ENCODE measurements at places on chromosomes 3 and 15.
A peak's percentile ranks its signal among the peaks of the same experiment; 100 is the strongest.

GRCh38 chr15:32857732-32858131, 139.9 kb downstream of the GREM1 start:
- no peak for DNase-seq

GRCh38 chr3:129597087-129597999, 9.1 kb downstream of the PLXND1 start:
- no peak for DNase-seq

DNA sequence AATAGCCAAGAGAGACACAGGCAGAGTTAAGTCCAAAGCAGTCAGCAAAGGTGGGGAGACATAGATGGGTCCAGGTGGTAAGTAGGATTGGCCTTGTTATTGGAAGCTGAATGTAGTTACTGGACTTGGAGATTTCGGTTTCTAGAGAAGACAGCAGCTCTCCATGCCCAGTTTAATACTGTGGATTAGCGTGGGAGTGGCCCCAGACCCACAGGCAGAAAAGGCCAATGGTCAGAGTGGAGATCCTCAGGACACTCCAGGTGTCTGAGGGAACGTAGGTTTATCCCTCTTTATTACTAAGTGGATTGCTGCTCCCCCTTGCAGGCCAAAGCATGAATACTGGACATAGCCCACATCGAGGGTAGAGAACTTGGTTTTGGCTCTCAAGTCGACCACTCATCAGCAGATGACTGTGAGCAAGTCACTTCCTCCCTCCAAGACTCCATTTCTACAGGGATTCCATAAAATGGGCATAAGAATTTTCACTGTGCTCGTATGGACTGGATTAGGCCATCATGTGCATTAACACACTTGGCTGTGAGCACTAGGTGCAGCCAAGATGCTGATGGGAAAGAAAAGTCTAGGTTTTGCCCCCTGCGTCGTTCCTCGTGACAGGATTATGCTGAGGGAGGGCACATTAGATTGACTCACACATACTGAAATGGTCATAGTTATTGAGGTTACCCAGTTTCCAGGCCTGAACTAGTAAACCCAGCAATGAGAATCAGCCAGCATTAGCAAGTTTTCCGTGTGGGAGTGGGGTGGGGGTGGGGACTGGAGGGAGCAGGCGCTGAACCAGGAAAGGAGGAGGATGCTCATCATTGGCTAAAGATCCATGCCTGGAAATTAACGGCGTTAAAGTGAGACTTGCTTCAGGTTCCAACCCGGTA, 225.2 kb upstream of the TPRG1 start:
- no peak for DNase-seq

DNA sequence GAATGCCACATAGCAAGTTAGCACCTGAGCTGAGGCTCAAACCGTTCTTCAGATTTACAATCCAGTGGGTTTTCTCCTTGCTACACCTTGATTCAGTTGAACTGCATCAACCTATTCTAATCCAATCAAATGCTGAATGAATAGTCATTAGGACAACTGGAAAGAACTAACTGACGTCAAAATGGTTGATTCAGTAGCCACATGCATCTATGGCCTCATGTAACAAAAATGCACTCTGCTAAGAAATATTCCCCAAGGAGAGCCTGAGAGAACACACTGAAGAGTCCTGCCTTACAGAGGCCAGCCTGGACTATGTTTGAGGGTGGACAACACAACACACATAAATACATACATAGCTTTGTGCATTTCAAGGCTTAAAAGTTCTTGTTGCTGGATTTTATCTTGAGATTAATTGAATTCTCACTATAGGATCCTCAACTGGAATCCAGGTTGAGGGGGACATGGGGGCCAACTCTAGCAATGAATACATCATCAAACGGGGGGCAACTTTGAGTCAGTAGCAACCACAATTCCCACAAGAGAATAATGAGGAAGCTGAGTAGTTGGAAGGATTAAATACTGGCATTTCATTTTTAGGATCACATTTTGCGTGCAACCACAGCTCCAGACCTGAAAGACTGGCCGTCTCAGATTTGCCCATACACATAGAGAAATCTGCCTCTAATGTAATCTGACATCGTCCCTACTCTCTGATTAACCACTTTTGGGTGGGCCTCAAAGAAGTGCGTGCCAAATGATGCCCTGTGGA, 280.2 kb upstream of the ICE2 start:
- no peak for DNase-seq

GRCh38 chr3:27723815-27724458, 1.8 kb upstream of the EOMES start:
- no peak for DNase-seq

GRCh38 chr15:62940755-62941361, 101.7 kb upstream of the TPM1 start:
- DNase-seq = peak; percentile 13

- DNase-seq = no peak
Measured at GRCh38 chr3:61134532-61134931, 116.7 kb downstream of the FHIT start.

DNA sequence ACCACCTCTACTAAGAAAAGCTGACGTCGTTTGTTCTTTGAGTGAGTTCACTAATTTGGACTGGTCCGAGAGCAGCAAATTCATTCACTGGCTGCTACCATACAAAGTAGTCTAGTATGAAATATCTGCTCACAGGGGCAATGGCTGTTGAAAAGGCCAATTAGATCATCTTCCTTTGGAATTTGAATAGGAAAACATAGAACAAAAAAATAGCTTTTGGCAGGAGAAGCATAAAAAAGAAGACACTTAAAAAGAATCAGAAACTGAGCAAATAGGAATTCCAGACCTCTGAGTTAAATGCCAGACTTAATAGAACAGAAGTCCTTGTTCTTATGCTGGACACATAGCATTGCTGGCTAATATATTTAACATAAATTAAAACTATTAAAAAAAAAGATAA, 159.3 kb downstream of the IL1RAP start:
- DNase-seq = no peak

GRCh38 chr3:52174896-52175295, 20.7 kb upstream of the POC1A start:
- DNase-seq = no peak

DNA sequence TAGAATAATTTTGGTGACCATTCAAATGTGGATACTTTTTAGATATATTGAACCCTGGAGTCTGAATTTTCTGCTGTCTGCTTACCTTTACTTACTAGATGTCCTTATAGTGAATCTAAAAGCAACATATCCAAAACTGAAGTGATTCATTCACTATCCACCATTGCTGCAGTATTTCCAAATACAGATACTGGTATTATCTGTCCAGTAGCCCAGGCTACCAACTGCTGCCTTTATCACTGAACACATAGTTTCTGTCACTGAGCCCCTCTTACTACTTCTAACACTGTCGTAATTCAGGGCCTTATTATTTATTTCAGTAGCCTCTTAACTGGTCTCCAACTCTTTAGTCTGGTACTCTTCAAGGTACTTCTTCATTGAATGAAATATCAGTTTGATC, 49.2 kb downstream of the SLMAP start:
- DNase-seq = no peak

DNA sequence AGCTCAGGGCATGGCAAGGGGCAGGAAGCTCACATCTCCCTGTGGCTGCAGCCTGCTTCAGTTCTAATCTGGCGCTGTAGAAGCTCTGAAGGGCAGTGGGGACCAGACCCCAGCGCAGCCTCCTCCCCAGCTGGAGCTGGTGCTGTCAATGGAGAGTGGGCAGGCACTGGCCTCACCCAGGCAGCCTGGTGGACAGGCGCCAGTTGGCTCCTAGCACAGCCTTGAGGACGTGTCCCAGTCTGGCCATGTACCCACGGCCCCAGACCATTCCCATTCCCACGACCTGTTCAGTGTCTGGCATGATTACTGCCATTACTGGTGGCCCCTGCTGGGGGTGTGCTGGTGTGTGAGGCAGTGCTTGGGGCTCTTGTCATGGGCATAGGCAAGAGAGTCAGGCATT, 16.3 kb downstream of the TYRO3 start:
- DNase-seq = no peak

GRCh38 chr3:159775372-159775961, 213.2 kb upstream of the IL12A start:
- peak; percentile 24 for DNase-seq

GRCh38 chr3:194664857-194665256, 7.1 kb downstream of the LSG1 start:
- DNase-seq = no peak

DNA sequence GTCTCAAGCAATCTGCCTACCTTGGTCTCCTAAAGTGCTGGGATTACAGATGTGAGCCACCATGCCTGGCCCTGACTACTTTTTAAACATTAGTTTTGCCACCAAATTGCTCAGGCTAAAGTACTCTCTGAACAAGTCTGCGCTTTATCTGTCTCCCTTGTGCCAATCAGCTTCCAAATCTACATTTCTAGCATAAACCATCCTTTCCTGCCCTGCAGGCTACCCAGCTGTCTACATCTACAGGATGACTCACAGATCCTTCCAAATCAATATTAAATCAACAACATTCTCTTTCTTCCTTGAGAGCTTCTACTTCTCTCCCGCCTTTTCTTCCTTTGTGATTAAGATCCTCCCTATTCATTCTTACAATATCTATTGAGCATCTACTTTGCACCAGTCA, 16.0 kb upstream of the ATOSA start:
- DNase-seq = no peak

DNA sequence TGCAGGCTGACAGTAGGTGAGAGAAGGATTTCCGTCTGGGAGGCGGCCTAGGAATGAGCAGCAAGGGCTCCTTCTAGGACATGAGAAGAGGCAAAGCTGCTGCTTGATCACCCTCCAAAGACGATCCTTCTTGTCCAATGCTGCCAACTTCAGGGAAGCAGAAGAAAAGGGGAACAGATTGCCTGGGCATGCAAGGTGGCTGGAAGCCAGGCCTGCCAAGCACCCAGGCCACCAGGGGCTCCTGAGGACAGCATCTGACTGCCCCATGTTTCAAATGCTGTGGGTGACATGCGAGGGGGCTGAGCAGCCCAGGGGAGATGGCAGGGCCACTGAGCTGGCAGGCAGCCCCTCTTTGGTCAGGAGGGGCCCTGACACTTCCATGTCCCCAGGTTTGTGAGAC, 3.3 kb upstream of the GRIP2 start:
- DNase-seq = no peak

- no peak for DNase-seq
Measured at GRCh38 chr15:58171476-58172061, 33.4 kb downstream of the AQP9 start.

DNA sequence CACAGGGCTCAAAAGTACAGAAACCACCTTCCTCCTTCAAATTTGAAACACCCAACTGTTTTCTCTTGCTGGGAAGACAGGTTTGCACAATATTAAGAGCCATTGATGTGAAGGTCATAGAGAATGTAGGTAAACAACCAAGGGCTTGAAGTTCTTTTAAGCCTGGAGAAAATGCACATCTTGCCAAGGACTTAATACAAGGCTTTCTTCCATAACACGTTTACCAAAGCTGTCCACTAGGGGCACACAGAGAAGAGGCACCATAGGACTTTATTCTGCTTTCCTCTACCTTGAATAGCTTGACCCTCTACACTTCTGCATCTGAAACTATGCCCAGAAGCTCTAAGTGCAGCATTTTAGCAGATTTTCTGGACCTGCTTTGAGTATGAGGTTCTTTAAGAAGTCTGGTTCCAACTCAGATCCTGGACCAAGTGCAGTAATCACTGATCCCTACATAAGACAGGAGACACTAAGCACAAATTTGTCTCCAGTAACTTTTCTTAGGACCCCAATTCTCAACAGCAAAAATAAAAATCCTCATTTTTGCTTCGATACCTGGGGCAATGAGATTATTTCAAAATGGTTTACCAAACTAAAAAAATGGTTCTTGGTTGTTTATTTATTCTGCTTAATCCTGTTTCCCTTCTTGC, 138.0 kb downstream of the FBN1 start:
- peak; percentile 61 for DNase-seq

DNA sequence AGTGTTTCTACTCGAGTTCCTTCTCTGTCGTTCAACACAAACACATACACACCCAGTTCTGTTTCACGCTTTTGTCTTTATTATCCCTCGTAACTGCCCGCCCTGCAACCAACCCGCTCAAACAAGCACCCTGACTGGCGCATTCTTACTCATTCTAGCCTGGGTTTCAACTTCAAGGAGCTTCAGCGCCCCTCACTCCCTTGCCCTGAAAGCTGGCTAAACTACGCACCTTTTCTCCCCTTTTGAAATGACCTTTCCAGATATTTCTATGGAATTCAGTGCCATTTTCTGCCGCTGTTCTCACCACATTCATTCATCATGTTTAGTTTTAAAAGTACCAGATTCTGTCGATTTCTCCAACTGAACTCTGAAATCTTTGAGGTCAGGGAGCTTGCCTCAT, 653 bp upstream of the MFSD1 start:
- DNase-seq = no peak

- DNase-seq = no peak
Measured at GRCh38 chr3:156240642-156241041, 120.3 kb downstream of the KCNAB1 start.

DNA sequence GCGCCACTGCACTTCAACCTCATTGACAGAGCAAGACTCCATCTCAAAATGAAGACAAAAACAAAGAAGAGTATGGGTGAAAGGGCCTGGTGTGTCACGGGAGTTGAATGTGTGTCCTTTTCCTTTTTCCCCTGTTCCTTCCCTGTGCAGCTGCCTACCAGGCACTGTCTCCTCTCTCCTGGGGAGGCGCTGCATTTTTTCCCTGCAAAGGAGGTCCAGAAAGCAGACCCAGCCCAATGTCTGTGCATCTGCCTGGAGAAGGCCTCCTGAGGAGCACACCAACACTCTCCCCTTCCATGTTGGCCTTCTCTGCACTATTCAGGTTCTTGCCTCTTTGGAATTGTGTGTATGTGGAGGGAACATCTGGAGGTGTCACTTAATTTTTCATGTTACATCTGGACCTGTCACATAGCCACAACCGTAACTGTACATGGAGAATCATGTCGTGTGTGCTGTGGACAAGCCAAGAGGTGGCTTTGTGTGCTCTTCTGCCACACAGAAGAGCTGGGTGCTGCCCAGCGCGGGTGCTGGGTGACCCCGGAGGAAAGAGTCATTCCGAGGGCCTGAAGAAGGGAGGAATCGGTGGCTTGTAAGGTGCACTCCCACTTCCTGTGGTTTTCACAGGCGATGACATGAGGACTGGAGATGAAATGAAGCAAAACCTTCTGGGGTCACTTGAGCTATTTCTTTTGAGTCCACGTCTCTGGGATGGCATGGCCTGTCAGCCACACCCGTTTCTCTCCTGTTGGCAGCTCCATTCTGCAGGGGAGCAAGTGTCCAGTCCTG, 46.5 kb upstream of the CGNL1 start:
- no peak for DNase-seq

All from HAP-1 (cell line).